Activated CD8-positive, alpha-beta memory T cell treated with anti-CD3 and anti-CD28 coated beads, Interleukin-2, amount 50 U/mL, for 4 hours (primary cell): ENCODE measurements at places on chromosomes 4 and X.

DNA sequence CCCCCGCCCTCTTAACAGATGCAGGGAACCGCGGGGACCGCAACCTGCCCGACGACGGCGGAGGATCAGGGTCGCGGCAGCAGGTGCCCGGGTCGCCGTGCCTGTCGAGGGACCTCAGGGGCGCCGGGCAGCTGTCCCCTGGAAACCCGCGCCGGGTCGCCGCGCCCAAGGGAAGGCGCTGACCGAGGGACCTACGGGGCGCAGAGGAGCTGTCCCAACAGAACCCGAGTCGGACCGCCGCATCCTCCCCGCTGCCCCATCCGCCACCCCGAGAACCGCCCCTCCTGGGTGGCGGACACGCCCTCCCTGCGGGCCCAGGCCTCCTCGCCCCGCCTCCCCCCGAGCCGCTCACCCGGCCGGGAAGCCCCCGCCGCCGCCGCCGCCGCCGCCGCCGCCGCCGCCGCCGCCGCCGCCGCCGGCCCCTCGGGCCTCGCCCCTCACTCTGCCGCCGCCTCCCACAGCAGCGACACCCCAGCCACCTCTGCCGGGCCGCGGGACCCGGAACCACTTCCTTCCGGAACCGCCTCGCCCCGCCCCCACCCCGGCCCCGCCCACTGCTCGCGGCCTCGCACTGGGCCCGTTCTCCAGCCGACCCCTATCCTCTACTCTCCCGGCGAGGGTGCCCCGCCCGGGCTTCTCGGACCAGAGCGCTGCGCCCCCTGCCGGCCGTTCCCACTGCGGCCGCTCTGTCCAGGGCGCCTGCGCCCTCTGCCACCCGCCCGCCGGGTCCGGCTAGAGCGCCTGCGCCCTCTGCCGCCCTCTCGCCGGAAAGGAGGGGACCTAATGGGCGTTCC, at the start of gene BCLAF3:
Gene BCLAF3, minus strand, starts transcription at position 506 of the 794 bp plus-strand sequence. CDS start 20,797 bp downstream, outside the sequence.
- peak; percentile 84 for DNase-seq

DNA sequence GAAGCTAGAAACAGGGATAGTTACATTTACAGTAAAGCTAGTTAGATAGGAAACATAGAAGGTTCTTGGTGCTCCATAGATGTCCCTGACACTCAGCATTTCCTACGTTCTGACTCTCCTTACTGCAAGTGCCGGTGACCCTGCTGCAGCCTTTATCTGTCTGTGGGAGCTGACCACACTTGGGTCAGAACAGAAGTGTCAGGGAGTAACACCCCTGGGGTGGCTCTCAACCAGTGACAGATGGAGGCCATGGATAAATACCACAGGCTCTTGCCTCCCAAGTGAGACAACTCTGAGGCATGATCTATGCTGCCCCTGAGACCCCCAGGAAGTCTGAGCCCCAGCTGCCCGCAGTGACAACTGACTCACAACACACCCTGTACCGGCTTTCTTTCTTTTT, 69.8 kb downstream of the ANXA3 start:
- no peak for DNase-seq

GRCh38 chr4:122117743-122118142, 34.4 kb upstream of the BLTP1 start:
- no peak for DNase-seq

GRCh38 chr4:147201016-147201415, 255.4 kb upstream of the TTC29 start:
- DNase-seq, result no peak

DNA sequence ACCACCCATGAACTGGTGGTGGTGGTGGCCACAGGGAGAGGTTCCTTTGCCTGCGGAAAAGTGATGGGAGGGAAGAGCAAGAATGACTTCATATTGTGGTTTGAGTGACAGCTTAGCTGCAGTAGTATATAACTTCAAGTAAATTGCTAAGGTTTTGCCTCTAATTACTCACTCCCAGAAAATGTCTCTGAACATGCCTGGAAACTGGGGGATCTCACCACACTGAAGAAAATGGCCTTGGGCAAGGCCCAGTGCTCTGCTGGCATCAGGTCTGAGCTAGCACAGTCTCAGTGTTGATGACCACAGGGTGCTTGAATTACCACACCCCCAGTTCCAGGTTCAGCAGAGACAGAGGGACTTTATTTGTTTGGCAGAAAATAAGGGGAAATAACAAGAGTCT, 2085.4 kb downstream of the ARAP2 start:
- no peak for DNase-seq

GRCh38 chr4:151192556-151193235, 84.3 kb upstream of the PRSS48 start:
- DNase-seq, result no peak

DNA sequence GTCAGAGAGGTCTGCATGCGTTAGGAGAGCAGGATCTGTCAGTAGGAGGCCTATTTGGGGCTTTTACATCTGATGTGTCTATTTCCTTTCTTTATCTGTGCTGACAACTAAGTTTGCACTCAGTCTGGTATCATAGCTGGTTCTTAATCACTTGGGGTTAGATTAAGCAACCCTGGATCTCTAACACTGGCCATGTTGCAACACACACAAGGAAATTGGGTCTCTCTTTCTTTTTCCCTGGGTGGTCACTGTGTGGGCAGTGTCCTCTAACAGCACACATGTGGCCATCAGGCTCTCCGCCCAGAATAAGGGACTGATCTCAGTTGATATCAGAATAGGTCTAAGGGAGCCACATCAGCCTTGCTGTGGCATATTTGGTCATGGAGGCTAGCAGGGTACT, 38.9 kb downstream of the IGFBP7 start:
- DNase-seq, result no peak

- no peak for DNase-seq
These were observed 20.6 kb downstream of the SH3KBP1 start for GRCh38 chrX:19866626-19867410.

- DNase-seq, result no peak
These were observed 26.8 kb upstream of the ESX1 start for GRCh38 chrX:104281564-104281963.

GRCh38 chrX:120561634-120562568, 1.1 kb upstream of the CUL4B start:
- DNase-seq, result no peak

DNA sequence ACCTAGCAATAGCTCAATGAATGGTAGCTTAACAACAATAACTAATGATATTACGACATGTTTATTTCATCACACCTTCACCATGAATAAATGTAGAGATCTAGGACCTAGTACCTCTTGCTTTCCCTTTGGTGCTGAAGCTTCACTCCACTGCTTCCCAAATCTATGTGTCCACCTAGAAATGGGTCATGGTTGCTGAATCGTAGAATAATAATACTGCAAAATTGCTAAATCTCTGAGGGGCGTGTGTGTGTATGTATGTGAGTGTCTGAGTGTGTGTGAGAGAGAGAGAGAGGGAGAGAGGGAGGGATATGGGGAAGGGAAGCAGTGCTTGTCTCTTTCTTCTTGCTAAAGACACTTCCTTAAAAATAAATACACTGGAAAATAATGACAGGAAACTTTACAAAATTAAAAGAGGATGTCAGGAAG, 109.3 kb upstream of the BMP2K start:
- DNase-seq, result no peak

- no peak for DNase-seq
These were observed 30.1 kb downstream of the SPATA18 start for GRCh38 chr4:52081216-52081615.

- DNase-seq, result no peak
These were observed 24.3 kb downstream of the PLK4 start for GRCh38 chr4:127905029-127905428.

DNA sequence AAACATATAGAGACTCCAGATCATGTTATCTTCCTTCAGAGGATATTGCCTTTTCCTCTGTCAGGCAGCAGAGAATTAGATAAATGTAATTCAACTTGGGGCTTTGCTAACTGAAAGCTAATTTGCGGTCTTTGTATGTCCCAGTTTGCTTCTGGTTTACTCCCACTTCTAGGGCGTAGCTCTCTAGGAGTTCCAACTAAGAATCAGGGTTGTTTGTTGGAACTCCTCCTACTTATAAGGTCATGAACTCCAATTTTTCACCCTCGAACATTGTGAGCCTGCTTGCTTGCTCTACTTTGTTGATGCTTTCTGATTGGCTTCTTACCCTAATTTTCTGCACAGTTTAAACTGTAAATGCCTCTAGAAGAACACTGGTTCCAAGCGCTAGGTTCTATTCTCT, 66.1 kb downstream of the FMR1NB start:
- no peak for DNase-seq

DNA sequence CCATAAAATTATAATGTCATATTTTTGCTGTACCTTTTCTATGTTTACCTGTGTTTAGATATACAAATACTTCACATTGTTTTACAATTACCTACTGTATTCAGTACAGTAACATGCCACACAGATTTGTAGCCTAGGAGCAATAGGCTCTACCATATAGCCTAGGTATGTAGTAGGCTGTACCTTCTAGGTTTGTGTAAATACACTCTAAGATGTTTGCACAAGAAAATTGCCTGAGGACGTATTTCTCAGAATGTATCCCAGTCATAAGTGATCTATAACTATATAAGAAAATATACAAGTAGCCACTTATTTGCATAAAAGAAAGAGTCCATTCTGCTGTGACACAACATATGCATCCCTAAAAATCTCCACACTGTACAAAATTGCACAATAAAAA, 36.3 kb upstream of the SCML1 start:
- no peak for DNase-seq

GRCh38 chr4:73387552-73387951, 16.5 kb upstream of the ALB start:
- no peak for DNase-seq

- no peak for DNase-seq
These were observed 14.5 kb upstream of the DKK2 start for GRCh38 chr4:107050525-107051135.
